ENCODE measurements at places on chromosomes 5 and 9.

GRCh38 chr9:69931340-69931739, 110.7 kb downstream of the CFAP95 start:
- DNase-seq, result peak; percentile 0

GRCh38 chr9:34986540-34987047, 3.0 kb upstream of the DNAJB5 start:
- no peak for DNase-seq

DNA sequence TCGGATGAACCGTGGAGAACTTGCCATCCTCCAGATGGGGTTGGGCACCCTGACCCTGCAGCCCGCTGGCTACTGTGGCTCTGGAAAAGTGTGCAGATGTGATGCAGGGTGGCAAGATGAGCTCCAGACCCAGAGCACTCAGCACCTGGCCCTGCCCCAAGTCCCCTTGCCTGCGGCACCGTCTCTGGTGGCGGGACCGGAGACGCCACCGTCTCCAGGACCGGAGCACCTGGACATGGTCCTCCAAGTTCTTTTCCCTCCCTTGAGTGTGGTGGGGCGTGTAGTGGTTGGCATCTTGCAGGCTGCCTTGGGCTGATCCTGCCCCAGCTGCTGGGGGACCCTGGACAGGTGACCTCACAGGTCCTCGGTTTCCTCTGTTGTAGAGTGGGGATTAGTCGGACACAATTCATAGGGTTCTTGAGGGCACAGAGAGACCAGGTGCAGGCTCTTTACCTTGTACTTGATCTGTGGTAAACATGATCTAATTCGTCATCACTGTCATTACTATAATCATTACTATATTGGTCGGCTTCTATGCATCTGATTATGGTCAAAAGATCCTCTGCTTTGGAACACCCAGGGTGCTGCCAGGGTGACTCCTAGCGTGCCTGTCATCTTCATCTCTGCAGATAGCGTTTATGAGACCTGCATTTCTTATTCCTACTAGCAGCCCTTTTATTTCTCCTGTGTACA, 83.5 kb downstream of the COL5A1 start:
- DNase-seq, result no peak

- no peak for DNase-seq
These were observed 15.1 kb downstream of the TEK start for GRCh38 chr9:27124151-27124550.

DNA sequence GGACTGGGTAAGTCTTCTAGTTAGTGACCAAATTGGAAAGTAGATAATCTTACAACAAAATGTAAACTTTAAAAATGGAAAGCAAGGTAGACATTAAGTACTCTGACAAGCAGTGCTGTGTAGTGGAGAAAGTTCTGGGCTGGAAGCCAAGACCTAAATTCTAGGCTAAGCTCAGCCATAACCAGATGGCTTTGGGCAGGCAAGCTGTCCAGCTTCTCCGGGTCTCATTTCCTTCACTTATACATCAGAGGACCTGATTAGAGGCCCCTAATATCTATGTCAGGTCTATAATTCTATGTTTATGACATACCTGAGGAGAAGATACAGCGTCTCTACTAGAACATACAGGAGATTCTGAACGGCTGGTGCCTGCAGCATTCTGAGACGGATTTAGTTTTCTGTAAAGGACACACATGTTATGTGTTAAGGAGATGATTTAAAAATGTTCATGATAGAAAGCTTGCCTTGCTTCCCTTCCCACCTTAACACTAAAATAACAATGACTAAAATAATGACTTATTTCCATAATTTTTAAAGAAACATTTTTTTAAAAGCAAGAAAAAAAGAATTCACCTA, 61.2 kb downstream of the ELL2 start:
- no peak for DNase-seq

DNA sequence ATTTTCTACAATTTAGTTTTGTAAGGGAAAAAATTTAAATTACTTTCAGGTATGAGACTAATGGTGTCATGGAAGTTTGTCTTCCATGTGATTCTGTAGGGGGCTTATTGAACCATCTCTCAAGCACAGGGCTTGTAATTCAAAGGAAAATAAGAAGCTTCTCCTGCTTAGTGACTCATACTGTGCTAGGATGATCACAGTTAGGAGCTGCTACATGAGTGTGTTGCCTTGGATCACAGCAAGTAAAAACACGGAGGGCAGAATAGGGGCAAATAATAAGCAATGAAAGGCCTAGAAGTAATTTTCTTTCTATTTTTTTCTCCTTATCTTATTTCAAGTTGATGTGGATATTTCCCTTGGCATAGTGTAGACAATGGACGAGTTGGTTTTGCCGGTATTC, 28.9 kb downstream of the TMEM167A start:
- DNase-seq, result peak; percentile 23
